Hair follicular keratinocyte (primary cell): ENCODE measurements at places on chromosomes 16 and 17. TPM values are rescaled to one million over a fixed set of nuclear protein-coding genes. Genes with fewer than 3 reads are reported as not detected.

Gene SSTR5
- not detected in 2 replicates for total RNA-seq

Gene SMIM22
- 1.2 TPM in 1 of 2 replicates, not detected in the other for total RNA-seq

Gene MT3
- not detected in 2 replicates for total RNA-seq

Gene MEIOB
- total RNA-seq = 0.08 TPM in 1 of 2 replicates, not detected in the other

Gene PITPNM3
- 9.1 and 16.4 TPM in 2 replicates for total RNA-seq

Gene PLA2G10
- 0.23 TPM in 1 of 2 replicates, not detected in the other for total RNA-seq

Gene GAS2L2
- not detected in 2 replicates for total RNA-seq

Gene RUNDC3A
- total RNA-seq = 2.2 and 4.1 TPM in 2 replicates

Gene CYGB
- 44.7 and 52.3 TPM in 2 replicates for total RNA-seq
